Stimulated activated CD4-positive, alpha-beta T cell treated with anti-CD3 and anti-CD28 coated beads, TNF-alpha, amount 100 ng/mL, for 24 hours (primary cell): ENCODE measurements at places on chromosomes 5 and 9.

DNA sequence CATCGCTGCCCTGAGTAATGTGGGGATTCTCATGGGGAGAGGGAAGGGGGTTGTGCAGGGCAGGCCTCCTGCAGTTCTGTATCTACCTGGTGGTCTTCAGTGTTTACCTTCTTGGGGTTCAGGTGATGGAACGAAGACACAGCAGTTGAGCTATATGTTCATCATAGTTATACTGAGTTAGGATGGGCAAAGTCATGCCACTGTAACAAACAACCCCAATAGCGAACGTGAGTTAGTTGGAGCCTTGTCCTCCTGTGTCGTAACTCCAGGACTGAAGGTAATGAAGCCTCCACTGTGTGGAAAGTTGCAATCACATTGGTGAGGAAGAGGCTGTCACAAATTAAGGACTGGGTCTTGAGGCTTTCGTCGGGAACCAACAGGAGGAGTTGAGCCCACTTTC, 64.4 kb downstream of the DAPK1 start:
- DNase-seq: no peak

- DNase-seq: no peak
Observed at GRCh38 chr5:181234455-181235306, 9.0 kb downstream of the RACK1 start.

DNA sequence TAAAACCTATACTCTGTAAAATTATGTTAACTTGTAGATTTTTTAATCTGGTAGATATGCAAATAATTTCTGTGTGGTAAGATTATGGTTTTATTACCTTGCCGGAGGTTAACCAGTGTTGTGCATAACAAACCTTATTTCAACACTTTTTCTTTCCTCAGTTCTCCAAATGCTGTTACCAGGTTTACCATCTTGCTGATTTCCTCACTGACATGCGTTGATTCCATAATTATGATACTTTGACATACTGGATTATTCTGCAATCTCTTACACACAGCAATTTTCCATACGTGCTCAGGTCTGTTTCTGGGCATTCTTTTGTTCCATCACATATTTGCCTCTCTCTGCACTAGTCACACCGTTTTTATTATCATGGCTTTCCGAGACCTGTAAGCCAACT, 77.6 kb downstream of the TTC39B start:
- no peak for DNase-seq

- DNase-seq: no peak
Observed at GRCh38 chr5:126428421-126428820, 5.2 kb downstream of the GRAMD2B start.

DNA sequence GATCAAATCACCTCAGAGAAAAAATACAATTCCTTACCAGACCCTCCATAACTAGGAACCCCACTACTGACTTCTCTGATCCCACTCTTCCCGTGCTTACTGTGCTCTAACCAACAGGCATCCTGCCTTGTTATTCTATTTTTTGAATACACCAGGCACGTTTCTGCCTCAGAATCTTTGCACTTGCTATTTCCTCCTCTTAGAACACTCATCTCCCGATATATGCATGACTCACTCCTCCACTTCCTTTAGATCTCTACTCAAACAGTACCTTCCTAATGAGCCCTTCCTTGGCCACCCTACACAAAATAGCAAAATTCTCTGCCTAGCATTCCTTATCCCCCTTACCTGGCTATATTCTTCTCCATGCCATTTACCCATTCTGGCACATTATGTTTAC, 43.9 kb downstream of the MAPKAP1 start:
- DNase-seq: no peak

DNA sequence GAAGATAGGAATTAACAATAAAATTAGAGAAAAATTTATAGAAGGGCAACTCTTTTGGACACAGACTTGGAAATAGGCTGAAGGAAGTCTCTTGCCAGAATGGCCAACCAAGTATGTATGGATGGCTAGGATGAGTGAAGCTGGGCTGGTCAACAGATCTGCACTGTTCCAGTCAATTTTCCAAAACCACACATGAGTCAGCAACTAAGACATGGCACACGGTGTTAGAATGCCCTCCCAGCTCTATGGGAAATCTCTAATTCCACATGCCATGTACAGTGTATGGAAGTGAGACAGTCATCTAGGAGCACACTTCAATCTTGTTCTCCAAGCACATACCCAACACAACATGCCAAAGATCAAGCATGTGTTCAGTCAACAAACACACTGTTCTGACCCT, 129.6 kb downstream of the GLIS3 start:
- no peak for DNase-seq

DNA sequence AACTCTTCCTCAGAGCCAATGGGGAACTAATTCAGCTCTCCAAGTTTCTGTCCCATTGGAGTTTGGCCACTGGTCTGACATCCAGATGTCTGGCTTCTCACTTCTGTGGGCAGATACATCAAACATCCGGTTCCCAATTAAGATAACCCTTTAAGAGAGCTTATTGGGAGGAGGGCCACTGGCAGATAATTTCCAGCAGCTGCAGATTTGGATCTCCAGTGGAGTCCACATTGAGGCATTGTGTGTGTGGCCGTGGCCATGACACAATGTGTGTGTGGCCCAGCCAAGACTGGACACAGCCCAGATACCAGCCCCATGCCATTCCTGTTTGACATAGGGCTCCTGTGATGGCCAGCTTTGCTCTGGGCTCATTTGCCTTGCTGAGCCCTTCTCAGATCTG, 110.5 kb upstream of the MAP1B start:
- no peak for DNase-seq

DNA sequence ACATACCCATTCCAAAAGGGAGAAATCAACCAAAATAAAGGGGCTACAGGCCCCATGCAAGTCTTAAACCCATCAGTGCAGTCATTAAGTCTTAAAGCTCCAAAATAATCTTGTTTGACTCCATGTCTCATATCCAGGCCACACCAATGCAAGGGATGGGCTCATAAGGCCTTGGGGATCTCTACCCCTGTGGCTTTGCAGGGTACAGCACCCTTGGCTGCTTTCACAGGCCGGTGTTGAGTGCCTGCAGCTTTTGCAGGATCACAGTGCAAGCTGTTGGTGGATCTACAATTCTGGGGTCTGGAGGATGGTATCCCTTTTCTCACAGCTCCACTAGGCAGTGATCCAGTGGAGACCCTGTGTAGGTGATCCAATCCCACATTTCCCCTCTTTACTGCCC, 5.0 kb upstream of the SPINK14 start:
- DNase-seq: no peak

DNA sequence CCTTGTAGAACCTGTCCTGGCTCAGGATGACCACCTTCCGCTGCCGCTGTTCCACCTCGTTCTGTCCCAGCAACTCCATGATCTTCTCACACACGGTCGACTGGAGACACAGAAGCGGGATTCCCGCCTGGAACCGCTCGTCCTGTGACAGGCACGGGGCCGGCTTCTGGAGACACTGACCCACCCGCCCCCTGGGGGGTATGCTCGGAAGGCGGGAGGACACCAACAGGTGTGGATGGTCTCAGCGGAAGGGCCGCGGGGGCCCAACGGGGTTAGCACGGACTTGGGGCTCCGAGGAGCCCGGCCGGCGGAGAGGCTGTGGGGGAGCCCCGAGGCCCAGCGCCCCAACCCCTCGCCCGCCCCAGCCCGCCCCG, 530 bp downstream of the UCK1 start:
- no peak for DNase-seq

GRCh38 chr5:39262981-39263380, 43.6 kb upstream of the FYB1 start:
- no peak for DNase-seq

DNA sequence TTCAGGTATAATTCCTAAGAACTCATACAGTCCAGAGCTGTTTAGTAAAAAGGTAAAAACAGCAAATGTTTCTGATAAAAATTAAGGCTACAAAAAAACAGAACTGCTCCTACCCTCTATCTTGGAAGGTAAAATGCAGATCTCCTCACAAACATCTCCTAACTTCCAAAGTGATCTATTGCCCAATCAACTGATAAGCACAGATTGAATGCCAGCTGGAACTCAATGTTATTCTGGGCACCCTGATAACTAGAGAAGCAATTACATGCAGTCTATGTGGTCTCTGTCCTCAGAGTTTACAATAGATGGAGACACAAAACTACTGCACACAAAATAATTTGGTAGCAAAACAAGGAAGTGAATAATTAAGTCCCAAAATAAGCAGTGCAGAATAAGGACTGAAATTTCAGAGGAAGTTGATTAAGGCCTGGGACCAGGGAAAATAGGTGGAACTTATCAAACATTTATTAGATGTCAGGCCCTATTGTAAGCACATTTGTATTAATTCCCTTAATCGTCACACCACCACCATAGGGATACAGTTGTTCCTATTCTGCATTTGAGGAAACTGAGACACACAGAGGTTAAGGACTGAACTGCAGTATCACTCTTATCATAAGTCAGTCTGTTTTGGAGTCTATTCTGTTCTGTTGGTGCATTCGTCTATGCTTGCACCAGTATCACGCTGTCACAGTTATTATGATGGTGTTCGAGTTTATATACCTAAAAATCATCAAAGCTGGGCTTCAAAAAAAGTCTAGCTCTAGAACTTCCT, 102.2 kb upstream of the TARS1 start:
- no peak for DNase-seq

DNA sequence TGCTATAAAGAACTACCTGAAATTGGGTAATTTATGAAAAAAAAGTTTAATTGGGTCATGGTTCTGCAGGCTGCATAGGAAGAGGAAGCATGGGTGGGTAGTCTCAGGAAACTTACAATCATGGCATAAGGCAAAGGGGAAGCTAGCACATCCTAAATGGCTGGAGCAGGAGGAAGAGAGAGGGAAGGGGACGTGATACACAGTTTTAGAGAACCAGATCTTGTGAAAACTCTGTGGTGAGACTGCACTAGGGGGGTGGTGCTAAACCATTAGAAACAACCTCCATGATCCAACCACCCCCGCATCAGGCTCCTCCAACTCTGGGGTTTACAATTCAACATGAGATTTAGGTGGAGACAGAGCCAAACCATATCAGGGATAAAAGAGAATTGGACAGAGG, 624.2 kb downstream of the PRR16 start:
- no peak for DNase-seq

DNA sequence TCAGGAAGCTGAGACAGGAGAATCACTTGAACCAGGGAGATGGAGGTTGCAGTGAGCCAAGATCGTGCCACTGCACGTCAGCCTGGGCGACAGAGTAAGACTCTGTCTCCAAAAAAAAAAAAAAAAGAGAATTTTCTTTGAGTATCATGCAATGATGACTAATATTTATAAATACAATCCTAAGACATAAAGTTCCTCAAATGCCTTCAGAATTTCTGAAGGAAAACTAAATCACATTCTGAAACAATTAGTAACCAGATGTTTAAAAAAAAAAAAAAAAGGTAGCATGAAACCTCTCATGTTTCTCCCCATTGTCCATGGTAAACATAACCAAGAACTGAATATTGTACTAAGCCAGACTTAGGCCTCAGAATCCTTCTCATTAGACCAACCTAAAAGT, 23.1 kb downstream of the MLLT3 start:
- no peak for DNase-seq

- no peak for DNase-seq
Observed at GRCh38 chr9:78982849-78983248, 588.9 kb upstream of the TLE4 start.

GRCh38 chr9:115109486-115109885, 8.5 kb downstream of the TNC start:
- no peak for DNase-seq

- DNase-seq: no peak
Observed at GRCh38 chr5:136066661-136067271, 38.0 kb downstream of the TGFBI start.

- DNase-seq: no peak
Observed at GRCh38 chr9:95816716-95817115, 58.8 kb upstream of the ERCC6L2 start.

GRCh38 chr9:16579872-16580432, 290.5 kb downstream of the BNC2 start:
- DNase-seq: no peak

GRCh38 chr5:66881480-66882161, 285.4 kb downstream of the MAST4 start:
- no peak for DNase-seq

DNA sequence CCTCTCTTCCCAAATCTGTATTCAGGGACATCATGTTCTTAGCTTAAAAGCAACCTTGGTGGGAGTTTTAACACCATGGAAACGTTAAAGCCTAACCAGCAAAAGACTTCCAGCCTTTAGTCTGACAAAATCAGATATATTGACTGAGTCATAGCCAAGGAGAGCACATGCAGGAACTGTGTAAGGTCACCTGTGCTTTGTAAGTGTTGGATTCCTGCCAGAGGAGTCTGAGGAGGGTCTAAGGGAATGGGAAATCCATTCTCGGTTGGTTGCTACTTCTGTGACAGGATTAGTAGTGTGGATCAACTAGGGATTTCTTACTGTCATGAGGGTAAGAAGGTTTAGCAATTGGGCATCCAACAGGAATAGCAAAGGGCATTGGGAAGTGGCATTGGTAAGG, 142.0 kb upstream of the CHD1 start:
- DNase-seq: no peak

DNA sequence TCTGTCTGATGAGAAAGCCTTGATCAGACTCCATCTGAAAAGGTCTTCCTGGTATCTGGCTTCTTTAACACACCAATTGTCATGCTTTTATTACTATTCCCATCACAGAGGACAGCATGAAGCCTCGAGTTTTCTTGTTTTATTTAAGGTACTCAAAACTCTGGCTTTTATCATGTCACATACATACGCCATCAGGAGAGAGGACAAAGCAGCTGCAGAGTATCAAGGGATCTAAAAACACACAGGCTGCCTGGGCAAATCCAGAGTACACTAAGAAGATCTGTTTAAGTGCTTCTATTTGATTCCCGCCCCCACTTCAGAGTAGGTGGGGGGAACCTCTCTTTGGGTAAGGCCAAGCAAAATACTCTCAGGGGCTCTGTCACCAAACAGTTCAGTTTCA, 277.2 kb downstream of the SPOCK1 start:
- no peak for DNase-seq

- no peak for DNase-seq
Observed at GRCh38 chr5:16712620-16713019, 95.8 kb upstream of the RETREG1 start.

- DNase-seq: no peak
Observed at GRCh38 chr5:15683332-15683731, 183.4 kb downstream of the FBXL7 start.

DNA sequence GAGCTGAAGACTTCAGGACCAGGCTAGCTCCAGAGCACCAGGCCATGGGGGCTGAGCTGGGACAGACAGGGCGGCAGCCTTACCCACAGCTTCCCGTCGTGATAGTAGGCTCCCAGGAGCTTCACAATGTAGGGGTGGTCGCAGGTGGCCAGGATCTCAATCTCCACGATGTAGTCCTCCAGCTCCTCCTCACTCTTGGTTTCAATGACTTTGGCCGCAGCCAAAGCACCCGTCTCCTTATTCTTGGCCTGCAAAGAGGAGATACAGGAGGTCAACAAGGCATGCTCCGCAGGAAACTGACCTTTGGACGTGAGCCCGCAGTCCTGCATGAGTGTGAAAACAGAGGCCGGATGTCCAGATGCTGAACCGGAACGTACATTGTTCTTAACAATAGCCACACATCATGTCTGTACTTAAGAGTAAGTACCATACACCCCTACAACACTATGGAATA, 31.5 kb downstream of the STK10 start:
- DNase-seq: no peak
